Aorta (tissue), 5 donors: ENCODE measurements at places on chromosomes 3 and 15. TPM values are rescaled to one million over a fixed set of nuclear protein-coding genes. Genes with fewer than 3 reads are reported as not detected.

Gene SERPINI2
- total RNA-seq, result 0.49 TPM

Gene FEZF2
- not detected for total RNA-seq

Gene TEX55
- total RNA-seq, result not detected

Gene BFSP2
- total RNA-seq, result not detected

Gene FBXW12
- total RNA-seq, result not detected

Gene LHFPL4
- total RNA-seq, result not detected

Gene GABRR3
- total RNA-seq, result not detected

Gene AP3B2
- 0.42 TPM for total RNA-seq

Gene DISP2
- 0.60 TPM for total RNA-seq

Gene SLCO2A1
- total RNA-seq, result 96.8 TPM

Gene CCR3
- total RNA-seq, result not detected

Gene CNTN4
- 59.7 TPM for total RNA-seq

Gene STX19
- not detected for total RNA-seq

Gene MUC13
- not detected for total RNA-seq

Gene WNT7A
- not detected for total RNA-seq

Gene TBCCD1
- 13.3 TPM for total RNA-seq

Gene GPR62
- not detected for total RNA-seq
